Stimulated activated CD8-positive, alpha-beta memory T cell treated with anti-CD3 and anti-CD28 coated beads, Interleukin-7, amount 100 ng/mL, for 4 hours (primary cell): ENCODE measurements at places on chromosomes 11 and 22.

GRCh38 chr11:86081455-86081854, 12.6 kb upstream of the PICALM start:
- no peak for DNase-seq

DNA sequence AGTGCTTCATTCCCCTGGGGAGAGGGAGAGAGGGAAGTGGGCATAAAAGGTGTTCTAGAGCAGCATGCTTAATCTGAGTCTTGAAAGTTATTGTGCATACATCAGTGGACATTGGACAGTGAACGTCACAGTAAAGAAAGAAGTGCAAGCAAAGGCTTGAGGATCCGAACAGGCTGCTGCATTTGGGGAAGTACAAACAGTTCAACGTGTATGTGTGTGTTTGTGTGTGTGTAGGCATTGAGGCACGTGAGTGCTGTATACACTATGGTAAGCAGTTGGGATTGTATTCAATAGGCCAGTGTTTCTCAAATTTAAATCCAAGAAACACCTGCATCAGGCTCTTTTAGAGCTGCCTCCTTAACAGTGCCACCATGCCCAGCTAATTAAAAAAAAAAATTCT, 10.4 kb upstream of the EIF3M start:
- no peak for DNase-seq

GRCh38 chr11:92969634-92970347, at the start of gene MTNR1B:
Gene MTNR1B (plus strand): TSS chr11:92969651. CDS start chr11:92969726, 75 bp downstream.
- DNase-seq: no peak

DNA sequence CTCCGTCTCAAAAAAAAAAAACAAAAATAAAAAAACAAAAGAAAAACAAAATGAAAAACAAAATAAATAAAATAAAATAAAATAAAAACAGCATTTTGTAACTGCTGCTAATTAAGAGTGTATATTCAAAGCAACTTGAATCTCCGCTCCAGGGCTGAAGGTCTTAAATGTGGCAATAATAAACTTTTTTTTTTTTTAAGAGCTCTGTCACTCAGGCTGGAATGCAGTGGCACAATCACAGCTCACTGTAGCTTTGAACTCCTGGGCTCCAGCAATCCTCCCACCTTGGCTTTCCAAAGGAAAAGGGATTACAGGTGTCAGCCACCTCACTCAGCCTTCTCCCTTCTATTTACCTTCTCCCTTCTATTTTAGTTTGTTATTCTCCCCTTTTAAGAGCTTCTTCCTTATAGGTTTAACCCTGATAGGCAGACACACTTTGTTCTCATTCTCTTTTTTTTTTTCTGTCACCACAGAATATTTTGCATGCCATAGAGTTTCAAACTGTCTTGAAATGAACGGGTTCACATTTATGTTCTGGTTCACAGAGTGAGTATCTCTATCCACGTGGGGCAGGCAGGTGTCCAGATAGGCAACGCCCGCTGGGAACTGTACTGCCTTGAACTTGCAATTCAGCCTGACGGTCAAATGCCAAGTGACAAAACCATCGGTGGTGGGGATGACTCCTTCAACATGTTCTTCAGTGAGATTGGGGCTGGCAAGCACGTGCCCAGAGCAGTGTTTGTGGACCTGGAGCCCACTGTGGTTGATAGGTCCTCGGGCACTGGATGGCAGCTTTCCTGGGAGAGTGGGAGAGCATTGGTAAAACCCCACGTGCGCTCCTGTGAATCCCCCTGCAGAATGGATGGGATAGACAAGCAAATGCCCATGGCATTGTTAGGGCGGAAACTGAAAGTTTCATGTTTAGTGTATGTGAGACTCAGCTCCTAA, 19.4 kb downstream of the LRRC74B start:
- no peak for DNase-seq

DNA sequence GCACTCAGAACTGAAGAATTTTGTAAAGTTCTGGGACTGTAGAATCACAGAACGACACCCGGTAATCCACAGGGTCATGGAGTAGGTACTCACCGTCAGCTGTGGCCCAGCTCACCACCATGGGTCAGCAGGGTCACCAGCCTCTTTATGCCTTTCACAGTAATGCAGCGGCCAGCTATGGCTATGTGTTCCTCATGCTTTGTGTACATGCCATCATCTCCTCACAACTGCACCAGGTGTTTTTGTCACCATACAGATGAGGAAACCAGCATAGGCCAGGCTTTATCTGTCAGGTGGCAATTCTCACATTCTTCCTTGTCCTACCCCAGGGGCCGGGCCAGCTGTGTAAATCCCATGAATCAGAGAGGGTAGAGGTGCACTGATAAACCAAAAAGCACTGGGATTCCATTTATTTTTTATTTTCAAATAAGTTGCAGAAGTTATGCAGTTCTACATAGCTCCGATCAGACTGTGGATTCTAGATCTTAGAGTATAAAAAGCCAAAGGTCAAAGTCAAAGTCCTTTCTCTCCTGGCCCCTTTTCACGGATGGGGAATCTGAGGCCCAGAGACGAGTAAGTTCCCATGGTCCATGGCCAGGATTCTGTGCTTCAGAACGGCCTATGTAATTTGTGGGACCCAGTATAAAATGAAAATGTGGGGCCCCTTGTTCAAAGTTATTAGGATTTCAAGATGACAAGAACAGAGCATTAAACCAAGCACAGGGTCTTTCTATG, 17.5 kb downstream of the TSKU start:
- DNase-seq: no peak

DNA sequence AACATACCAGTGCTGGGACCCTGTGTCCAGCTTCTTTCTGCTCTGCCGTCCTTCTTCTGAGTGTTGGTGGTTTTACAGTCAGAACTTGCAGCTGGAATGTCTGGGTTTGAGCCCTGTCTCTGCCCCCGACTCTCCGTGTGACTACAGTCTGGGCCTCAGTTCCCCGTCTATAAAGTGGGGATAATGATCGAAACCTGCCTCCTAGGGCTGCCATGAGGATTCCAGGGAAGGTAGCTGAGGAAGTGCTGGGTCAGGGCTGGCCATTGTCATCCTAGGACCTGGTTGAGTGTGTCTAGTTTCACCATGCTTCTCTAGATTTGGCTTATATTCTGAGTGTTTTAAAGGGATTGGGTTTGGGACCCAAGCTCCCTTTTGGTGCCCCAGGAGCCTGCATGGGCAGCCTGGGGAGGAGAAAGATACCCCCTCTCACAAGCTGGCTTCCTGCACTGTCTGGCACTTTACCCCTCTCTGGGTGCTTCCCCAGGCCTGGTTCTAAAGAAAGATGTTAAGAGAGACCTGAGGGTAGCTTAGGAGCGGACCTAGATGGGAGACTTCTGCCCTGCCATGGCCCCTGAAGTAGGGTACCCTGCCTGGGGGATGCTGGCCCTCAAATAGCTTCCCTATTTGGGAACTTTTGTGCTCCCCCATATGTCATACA, 49.9 kb downstream of the TSPAN18 start:
- no peak for DNase-seq

- DNase-seq: no peak
These were observed 4.5 kb downstream of the HTR3A start for GRCh38 chr11:113979431-113979830.

GRCh38 chr11:95680169-95680929, 109.2 kb downstream of the FAM76B start:
- no peak for DNase-seq

DNA sequence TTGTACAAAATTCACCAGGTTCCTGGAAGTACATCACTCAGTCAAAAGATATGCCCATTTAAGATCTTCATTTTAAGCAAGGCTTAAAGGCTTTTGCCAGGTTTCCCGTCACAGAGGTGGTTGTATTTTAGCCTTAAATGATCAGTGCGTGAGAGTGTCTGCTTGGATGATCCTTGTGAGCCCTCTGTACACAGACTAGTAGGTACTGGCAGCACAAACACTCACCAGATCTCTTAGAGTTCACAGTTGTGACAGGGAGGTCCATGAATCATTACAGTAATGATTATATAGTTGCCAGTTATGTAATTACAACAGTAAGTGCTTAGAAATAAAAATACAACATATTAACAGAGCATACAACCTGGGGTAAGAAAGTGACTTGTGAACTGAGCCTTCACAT, 84.2 kb upstream of the SLC25A18 start:
- no peak for DNase-seq

- no peak for DNase-seq
These were observed 6.0 kb upstream of the SCGB2A2 start for GRCh38 chr11:62264004-62264403.
